ENCODE measurements at places on chromosomes 2 and 18.

- no peak for DNase-seq
Measured at GRCh38 chr2:73993778-73994177, 9.1 kb downstream of the TET3 start.

DNA sequence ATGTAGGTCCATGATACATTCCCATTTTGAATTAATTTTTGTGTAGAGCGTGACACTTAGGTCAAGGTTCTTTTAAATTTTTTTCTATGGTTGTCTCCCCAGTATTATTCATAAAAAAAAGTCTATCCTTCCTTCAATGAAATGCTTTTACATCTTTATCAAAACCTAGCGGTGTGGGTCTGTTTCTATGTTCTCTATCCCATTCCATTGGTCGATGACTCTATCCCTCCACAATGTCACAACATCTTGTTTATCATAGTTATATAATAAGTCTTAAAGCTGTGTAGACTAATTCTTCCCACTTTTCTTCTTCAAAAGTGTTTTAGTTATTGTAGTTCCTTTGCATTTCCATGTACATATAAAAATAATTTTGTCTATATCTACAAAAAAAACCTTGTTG, 47.2 kb upstream of the GPR17 start:
- DNase-seq, result no peak

- DNase-seq, result no peak
Measured at GRCh38 chr18:49878567-49879270, 65.4 kb upstream of the ACAA2 start.

DNA sequence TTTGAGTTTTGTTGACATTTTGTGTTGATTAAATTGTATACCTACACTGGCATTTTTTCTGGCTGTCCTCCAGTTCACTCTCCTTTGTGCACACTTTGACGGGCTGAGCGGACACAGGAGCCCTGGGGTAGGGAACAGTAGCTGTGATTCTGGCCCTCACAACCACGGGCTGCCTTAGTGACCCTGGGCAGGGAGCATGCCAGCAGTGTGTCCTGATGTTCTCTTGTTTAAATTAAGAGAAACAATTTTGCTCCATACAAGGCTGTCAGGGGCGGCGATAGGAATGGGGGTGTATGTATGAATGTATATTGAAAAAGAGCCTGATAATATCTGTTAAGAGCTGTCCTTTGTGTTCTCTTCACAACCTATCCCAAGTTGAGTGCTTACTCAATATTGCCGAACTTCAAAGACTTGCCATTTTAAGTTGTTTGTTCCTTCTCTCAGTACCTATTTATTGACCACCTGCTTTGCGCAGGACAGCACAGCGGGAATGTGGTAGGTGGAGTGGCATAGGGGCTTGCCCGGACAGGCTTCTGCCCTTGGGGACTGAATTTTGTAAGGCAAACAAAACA, 103.7 kb upstream of the EML6 start:
- DNase-seq, result no peak

- no peak for DNase-seq
Measured at GRCh38 chr2:77397763-77398162, 124.4 kb downstream of the LRRTM4 start.
